Esophagus muscularis mucosa (tissue), 4 donors: ENCODE measurements at places on chromosomes 6 and 20.

- H3K4me1 ChIP-seq = peaks cover 4% of the 10 kb centered on the region
- no peaks in the 10 kb centered on the region for H3K36me3 ChIP-seq
- no peak overlapping the region for H3K27ac ChIP-seq
- no peak overlapping the region for H3K4me3 ChIP-seq
- no peaks in the 10 kb centered on the region for H3K27me3 ChIP-seq
Measured at GRCh38 chr6:127539272-127539671, 20.1 kb upstream of the MTCL3 start.

GRCh38 chr20:51802170-51802751 is at the start of gene SALL4:
Gene SALL4, minus strand, starts transcription at chr20:51802521. Its CDS starts 113 bp downstream, at chr20:51802408.
- H3K4me3 ChIP-seq = peak within 1 kb of the TSS; percentile 41
- no peak for DNase-seq
- no peaks in the 10 kb centered on the region for H3K36me3 ChIP-seq
- peaks cover 17% of the 10 kb centered on the region for H3K4me1 ChIP-seq

DNA sequence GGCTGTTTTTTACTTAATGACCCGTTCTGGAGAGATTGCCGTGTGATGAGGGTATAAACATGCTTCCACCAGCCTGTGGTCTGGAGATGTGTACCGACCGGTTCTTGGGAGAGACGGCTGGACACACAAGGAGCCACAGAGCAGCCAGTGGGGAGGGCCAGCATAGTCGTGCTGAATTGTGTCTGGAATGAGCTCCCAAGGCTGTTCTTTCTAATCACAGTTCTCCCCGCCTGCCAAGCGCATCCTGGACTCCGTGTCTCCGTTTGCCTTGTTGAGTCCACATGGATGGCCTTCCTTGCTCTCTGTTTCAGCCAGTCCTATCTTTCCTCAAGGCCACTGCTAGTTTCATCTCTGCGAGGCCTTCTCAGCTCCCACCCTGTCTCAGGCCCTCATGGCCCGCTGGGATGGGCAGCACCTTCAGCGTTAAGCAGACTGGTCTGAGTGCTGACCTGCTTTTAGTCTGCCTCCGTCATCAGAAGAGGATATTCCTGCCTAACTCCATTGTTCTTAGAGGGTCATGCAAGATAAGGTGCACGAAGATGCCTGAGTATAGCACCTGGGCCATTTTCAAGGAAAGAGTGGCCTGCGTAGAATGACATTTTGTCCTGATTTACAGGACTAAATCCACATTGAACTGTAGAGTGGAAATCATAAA is 20.6 kb downstream of the MANBAL start:
- H3K4me3 ChIP-seq = no peak overlapping the region
- no peak for DNase-seq
- H3K27ac ChIP-seq = no peak overlapping the region
- peaks cover 43% of the 10 kb centered on the region for H3K36me3 ChIP-seq
- H3K4me1 ChIP-seq = peaks cover 80% of the 10 kb centered on the region

DNA sequence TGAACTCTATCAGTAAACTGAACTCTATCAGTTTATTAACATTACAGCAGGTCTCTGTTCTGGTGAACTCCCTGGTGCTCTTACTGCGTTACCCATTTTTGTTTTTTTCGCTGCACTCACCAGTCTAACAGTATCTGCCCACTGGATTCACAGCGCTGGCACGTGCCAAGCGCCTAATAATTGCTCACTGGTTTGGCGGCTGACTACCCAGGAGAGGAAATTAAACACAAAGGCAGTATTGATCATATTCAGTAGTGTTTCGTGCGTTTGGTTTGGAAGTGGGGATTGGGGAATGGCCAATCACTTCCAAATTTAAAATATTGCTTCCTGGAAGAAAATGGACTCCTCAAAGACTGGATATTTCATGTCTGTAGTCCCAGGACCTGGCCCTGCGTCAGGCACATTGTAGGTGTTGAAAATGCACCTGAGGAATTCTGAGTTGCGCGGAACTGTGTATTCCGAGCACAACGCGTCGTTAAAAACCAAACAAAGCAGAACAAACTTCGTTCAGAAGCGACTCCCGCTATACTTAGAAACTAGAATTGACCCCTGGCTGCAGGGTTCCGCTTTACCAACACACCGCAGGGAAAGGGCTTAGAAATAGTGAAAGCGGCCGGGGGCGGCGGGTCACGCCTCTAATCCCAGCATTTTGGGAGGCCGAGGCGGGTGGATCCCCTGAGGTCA is 1.1 kb upstream of the RPS12 start:
- peaks cover 22% of the 10 kb centered on the region for H3K36me3 ChIP-seq
- no peaks in the 10 kb centered on the region for H3K27me3 ChIP-seq
- H3K4me1 ChIP-seq = peaks cover 42% of the 10 kb centered on the region

- H3K4me3 ChIP-seq = no peak overlapping the region
- DNase-seq = no peak
- peak overlapping the region; percentile 24 for H3K27ac ChIP-seq
- no peaks in the 10 kb centered on the region for H3K27me3 ChIP-seq
Measured at GRCh38 chr20:49543858-49544437, 24.0 kb downstream of the PTGIS start.

GRCh38 chr20:4084096-4084495 is 68.7 kb upstream of the RNF24 start:
- no peak overlapping the region for H3K4me3 ChIP-seq
- no peak for DNase-seq
- H3K27me3 ChIP-seq = no peaks in the 10 kb centered on the region
- no peaks in the 10 kb centered on the region for H3K36me3 ChIP-seq
- H3K27ac ChIP-seq = no peak overlapping the region
